ENCODE measurements at places on chromosomes 11 and 22.

GRCh38 chr11:128424851-128425285 is 162.5 kb downstream of the ETS1 start:
- H3K36me3 ChIP-seq = no peaks in the 10 kb centered on the region
- H3K27me3 ChIP-seq = no peaks in the 10 kb centered on the region
- no peak overlapping the region for H3K4me3 ChIP-seq
- no peaks in the 10 kb centered on the region for H3K4me1 ChIP-seq
- no peak overlapping the region for H3K27ac ChIP-seq

DNA sequence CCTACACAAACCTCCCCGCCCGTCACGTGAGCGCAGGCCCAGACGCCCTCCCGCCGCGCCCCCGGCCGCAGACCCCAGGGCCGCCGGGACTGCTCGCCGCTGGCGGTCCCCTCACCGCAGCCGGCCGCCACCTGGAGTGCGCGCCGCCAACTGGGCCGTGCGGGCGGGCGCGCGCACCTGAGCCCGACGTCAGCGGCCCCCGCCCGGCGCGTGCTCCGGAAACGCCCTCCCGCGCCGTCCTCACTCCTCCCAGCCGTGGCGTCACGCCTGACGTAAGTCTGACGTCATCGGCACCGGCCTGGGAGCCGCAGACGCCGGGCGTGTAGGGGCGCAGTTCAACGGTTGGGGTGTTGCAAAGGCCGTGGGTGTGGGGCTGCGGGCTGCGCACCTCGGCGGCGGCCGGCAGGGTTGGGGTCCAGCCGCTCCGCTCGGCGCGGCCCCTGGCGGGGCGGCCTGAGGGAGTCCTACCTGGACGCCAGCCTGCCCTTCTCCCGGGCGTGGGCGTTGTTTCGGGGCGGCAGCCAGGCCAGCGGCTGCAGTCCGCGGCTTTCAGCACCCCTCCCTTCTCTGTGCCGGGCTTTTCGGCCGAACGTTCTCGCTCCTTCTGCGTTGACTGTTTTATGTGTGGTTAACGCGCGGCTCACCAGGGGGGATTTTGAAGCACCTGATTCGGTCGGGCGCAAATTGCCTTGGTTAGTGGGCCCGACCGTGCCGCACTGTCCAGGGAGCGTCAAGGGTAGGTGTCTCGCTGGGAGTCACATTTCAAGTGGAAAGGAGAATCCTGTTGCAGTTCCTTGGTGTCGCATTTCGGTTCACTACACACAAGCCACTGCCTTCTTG is at the start of gene JOSD1:
Gene JOSD1, minus strand, starts transcription at position 155 of the 840 bp plus-strand sequence. CDS start 956 bp downstream, outside the sequence.
- peak within 1 kb of the TSS; percentile 87 for H3K27ac ChIP-seq
- H3K4me3 ChIP-seq = peak within 1 kb of the TSS; percentile 53
- DNase-seq = peak; percentile 97
- H3K4me1 ChIP-seq = peaks cover 11% of the 10 kb centered on the region
- H3K27me3 ChIP-seq = no peaks in the 10 kb centered on the region
- H3K36me3 ChIP-seq = no peaks in the 10 kb centered on the region

DNA sequence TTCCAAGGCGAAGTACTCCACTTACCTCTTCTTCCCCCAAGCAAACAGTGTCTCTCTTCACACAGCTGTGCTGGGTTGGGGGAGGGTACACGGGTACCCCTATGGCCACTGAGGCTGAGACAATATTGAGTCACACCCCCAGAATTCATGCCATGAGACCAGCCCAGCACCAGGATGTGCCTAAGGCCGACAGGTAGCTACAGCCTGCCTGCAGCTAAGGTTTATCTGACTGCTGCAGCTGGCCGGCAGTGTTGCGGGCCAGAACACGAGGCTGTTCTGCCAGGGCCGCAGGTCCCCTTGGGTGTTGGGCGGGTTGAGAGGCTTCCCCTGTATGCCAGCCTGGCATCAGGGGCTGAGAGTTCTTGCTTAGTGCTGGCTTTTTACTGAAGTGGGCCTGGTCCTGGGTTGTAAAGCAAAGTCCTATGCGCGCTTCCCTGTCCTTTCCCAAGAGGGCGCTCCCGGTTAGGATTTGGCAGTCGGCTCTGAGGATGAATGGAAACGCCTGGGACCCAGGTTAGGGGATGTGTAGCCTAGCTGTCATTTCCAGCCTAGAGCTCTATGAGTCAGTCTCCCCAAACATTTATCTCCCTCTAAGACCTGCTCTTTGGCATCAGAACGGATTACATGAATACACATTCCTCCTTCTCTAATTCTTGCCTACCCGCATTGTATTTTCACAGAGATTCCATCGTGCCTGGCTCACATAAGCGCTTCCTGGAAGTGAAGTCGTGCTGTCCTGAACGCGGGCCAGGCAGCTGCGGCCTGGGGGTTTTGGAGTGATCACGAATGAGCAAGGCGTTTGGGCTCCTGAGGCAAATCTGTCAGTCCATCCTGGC is 7.1 kb downstream of the USP18 start:
- no peak overlapping the region for H3K27ac ChIP-seq
- H3K36me3 ChIP-seq = no peaks in the 10 kb centered on the region
- H3K27me3 ChIP-seq = no peaks in the 10 kb centered on the region
- H3K4me3 ChIP-seq = no peak overlapping the region

DNA sequence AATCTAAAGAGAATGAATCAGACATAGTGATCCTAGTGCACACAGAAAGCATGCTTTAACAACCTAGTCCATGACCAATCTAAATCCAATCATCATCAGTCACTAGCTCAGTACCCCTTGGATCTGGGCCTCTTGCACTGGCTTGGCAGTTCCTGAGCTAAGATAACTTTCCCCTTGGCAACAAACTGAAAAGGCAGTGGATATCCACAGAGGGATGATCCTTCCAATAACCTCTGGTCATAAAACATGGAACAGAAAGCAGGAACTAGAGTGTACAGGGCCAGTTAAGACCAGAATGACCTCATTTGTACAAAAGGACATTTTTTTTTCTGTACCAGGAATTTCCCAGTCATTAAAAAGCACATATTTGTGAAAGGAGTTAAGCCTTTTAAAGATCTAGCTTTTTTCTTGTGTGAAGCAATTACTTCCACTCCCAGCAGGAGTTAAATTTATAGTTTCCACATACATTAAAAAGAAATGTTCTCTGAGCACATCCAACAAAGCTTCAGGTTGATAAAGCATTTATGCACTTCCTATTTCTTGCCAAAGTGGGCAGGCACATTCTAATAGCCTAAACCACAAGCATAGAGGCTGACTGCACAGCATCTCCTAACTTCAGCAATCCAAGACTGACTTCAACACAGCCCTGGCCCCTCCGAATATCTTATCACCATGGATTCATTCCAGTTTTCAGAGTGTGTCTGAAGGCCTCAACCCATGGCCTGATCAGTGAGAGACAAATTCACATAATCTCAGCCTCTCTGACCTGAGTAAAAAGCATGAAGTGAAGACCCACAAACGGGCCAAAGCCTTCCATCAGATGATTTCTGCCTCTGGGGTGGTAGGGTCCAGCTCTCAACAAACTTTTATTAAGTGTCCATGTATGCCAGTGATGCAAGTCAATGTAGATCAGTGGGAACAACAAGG is 29.9 kb downstream of the GUCY1A2 start:
- H3K4me3 ChIP-seq = no peak overlapping the region
- no peaks in the 10 kb centered on the region for H3K36me3 ChIP-seq
- no peak for DNase-seq
- no peaks in the 10 kb centered on the region for H3K4me1 ChIP-seq
- H3K27ac ChIP-seq = no peak overlapping the region

GRCh38 chr11:128331317-128331716 is 256.0 kb downstream of the ETS1 start:
- H3K4me1 ChIP-seq = no peaks in the 10 kb centered on the region
- no peak for DNase-seq
- H3K27ac ChIP-seq = no peak overlapping the region
- no peaks in the 10 kb centered on the region for H3K36me3 ChIP-seq
- no peak overlapping the region for H3K4me3 ChIP-seq

All from aorta (tissue), 5 donors.